ENCODE measurements at places on chromosomes 3 and 15.

- no peak for DNase-seq
Observed at GRCh38 chr3:146246526-146246925, 4.4 kb downstream of the PLSCR4 start.

- DNase-seq, result no peak
Observed at GRCh38 chr15:56320316-56320715, 44.9 kb upstream of the TEX9 start.

GRCh38 chr3:117170094-117170493, 460.5 kb downstream of the TUSC7 start:
- DNase-seq, result no peak

DNA sequence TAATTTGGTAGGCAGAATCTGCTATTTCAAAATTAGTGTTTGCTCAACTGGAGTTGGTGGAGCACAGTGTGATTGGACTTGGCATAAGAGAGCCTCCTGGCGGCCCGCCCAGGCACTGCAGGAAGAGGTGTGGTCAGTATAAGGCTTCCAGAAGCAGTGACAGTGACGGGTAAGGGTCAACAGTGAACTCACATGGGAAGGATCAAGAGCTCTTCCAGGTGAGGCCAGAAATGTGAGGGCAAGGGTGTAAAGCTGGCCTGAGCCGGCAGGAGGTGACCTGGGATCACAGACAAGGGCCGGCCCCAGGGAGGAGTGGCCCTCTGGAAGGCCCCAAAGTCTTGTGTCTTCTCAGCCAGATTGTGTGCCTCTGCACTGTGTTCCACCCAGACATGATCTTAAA, 93.2 kb upstream of the RNF7 start:
- DNase-seq, result peak; percentile 92

- no peak for DNase-seq
Observed at GRCh38 chr3:120025520-120025919, 68.7 kb downstream of the GSK3B start.

- no peak for DNase-seq
Observed at GRCh38 chr3:12190221-12190807, 31.6 kb upstream of the TIMP4 start.

DNA sequence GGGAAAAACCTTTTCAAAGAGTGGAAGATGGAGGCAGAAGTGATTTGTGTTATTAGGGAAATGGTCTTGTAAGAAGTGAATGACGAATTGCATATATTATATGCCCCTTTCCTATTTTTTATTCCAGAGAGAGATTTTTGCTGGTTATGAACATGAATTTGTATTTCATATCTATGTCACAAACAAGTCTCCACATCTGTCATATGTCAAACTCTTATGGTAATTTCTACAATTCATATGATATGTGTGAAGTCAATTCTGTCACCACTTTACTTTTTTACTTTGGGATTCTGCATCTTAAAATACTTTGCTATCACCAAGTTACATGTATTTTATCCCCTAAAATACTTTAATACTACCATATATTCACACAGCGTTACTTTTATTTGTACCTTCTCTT, 594.2 kb upstream of the ARPP21 start:
- DNase-seq, result no peak

DNA sequence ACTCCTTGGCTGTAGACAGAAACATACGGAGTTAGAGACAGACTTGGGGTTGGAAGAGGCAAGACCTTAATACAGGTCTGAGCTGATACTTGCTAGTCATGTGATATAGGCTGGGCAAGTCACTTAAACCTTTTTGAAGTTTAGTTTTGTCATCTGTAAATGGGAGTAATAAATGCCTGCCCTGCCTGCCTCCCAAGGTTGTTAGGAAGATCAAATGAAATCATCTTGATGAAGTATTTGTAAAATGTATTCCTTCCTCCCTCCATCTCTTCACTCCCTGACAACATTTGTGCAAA, 2.9 kb downstream of the PXK start:
- DNase-seq, result no peak

- no peak for DNase-seq
Observed at GRCh38 chr3:155029941-155030340, 50.2 kb upstream of the MME start.

GRCh38 chr15:36008719-36009118, 462.8 kb upstream of the DPH6 start:
- DNase-seq, result no peak

DNA sequence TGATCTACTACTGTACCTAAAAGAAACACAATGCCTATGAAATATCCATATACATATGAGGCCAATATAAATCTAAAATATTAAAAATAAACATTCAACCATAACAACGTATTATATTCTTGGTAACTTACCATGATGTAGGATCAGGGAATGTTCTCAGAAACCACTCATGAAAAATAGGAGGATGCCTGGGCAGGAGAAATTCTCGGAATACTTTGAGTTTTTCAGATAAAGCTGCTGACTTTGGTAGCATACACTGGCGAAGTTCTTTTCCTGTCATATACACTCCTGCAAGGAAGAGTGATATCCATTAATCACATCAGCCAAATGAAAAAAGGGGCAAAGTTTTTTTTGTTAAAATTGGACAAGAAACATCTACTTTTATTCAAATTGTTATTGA, 11.3 kb upstream of the XRN1 start:
- DNase-seq, result no peak

DNA sequence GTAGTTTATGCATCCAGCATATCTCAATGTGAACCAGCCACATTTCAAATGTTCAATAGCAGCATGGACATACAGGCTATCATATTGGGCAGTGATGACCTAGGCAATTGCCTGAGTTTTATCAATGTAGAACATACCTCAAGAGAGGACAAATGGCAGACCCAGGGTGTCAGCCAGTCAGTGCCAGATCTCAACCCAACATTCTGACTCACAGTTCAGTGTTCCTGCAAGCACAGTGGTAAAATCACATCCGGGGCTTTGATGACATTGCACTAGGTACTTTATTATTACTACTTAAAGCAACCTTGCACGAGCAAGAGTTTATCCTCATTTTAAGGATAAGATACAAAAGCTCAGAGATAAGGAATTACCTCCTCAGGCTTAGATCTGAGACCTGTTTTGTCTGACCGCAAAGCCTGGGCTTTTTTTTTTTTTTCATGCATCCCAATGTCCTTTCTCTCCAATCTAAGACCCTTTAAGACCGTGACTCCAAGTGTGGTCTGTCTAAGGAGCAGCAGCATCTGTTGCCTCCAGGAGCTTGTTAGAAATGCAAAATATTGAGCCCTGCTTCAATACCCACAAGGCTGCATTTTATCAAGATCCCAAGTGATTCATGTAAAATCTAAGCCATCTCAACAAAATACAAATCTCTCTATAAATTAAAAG, 60.1 kb downstream of the SLC12A1 start:
- DNase-seq, result no peak

GRCh38 chr3:124157748-124158147, 165.8 kb upstream of the ROPN1 start:
- DNase-seq, result peak; percentile 20

DNA sequence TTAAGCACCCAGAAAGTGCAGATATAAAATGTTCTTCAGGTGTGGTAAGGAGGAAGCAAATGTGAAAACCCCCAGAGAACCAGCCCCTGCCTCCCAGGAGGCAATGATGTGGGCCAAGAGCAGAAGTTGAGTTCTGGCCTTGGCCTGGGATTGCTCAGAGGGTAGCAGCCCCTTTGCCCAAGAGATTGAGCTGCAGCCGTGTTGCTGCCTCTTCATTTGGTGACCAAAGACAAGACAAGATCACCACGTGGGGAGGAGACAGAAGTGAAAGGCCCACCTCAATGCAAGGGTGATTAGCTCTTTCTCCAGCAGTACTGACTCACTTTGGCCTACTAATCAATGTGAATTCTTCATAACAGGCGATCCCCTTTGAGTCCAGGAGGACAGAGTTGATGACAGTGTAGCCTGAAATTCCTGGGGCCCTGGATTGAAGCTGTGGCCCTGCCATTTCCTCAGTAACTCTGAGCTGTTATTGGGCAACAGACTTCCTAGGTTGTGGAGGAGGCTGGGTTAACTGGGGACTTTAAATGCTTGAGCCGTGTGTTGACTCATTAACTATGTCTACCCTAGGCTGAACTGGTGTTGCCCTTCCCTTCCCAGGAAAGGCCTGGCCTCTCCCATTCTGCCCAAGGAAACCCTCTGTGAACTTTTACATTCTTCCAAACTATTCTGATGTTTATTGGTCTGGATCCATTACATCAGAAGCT, 86.5 kb downstream of the ST6GAL1 start:
- DNase-seq, result no peak

DNA sequence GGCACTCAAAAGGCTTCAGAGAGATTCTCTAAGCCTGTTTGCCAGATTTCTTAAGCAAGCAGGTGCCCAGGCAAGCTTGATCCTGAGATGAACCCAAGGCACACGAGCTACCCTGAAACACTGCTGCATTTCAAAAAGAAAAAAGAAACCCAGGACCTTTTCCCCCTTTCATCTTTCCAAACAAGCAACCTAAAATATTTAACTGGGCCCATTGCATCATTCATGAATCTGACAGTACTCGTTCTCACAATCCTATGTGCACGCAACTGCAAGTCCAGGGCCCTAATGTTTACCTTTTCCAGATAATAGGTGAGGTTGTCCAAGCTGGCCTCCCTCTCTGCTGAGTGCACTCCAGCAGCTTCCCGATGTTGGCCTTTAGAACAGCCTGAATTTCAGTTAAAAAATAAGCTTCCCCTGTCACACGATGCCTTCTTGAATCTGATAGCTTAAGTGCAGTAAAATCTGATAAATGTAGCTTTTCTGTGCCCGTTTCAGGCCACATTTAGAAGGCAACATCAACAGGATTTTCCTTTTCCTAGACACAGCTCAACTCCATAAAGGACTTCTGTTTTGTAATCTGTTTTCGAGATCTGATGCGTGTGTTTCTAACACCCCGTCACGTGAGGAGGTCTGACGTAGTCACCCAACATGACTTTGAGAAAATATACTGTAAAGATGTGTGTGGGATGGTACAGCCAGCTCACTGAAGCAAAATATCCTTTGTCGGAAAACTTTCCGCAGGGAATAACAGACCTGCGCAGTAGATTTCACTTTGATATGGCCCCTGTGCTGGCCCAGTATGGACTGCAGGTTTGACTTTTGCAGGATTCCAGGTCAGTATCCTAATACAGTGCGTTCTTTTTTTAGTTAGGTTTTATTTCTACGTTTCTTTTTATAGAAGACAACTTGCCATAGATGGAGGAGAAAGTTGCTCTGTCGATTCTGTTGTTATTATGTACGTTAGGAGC, 55.1 kb upstream of the RASA2 start:
- no peak for DNase-seq

DNA sequence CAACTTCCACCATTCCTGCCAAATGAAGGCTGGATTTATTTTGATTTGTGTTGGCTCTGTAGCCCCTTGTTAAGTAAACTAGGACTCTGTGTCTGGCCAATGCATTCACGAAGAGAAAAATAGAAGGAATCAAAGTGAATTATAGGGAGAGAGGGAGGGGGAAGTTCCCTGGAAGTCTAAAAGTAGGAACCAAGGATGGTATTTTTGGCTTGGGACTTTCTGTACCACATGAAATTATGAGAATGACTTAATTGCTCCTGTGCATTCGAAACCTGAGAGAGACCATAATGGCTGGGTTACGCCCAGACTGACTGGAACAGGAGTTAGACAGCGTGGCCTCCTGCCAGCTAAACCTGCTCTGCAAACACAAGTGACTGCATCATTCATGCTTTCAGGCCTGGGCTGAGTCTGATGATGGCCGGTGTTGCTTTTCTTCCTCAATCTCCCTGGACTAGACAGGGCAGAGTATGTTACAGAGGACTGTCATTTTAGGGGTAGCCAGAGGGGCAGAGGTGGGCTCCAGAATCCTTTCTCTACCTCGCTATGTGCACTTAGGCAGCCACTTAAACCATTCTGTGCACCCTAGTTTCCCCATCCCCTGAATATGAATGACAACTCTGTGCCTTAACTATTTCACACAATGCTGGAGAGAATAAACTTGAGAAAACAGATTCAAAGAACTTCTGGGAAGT, 58.9 kb downstream of the MYO1E start:
- no peak for DNase-seq

DNA sequence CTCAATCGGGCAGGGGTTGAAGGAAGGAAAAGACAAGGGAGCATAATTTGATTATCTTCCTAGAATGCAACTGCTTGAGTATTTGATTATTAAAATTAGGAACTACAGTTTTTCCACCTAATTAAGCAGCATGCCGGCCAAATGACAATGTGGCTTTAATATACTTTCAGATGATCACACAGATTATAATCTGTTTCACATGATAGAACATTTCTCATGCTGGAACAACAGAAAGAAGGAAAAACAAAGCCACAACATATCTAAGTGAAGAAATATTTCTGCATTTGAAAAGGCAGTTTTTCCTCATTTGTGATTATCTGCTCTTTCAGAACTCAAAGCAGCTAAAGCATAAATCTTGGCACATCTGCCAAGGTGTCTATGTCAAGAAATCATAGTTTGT, 82.7 kb downstream of the STRIT1 start:
- no peak for DNase-seq

DNA sequence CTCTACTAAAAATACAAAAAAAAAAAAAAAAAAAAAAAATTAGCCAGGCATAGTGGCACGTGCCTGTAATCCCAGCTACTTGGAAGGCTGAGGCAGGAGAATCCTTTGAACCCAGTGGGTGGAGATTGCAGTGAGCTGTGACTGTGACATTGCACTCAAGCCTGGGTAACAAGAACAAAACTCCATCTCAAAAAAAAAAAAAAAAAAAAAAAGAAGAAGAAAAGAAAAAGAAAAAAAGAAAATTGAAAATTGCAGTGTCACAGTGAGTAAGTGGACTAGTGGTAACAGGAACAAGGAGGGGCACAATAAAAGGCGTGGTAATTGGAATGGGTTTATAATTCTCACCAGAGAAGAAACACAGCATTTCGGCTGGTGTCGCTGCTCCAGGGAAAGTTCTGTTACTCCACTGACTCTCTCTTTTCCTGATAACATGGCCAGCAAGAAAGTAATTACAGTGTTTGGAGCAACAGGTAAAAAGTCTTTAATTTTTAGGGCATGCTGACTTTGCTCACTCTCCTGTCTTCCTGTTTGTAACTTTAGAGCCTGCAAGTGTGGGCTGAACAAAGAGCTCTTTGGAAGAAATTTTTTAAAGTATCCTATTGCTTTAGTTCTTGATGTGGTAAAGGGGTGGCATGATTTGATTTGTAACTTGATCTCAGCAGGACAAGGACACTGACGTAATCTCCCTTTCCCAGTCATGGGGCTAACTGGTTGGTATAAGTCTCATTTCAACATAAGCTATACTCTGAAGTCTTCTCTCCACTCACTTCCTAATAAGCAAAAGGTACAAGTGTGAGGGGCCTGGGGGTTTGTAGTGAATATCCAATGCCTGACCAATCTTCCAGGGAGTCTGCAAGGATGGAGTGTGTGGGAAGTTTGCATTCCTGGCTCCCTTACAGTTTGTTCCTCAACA, 22.1 kb upstream of the TRA2B start:
- DNase-seq, result no peak

GRCh38 chr3:126557415-126557745, 1.4 kb downstream of the C3orf22 start:
- no peak for DNase-seq
